Fibroblast of upper back skin (primary cell): ENCODE measurements at places on chromosomes 12 and 14.
A peak's percentile ranks its signal among the peaks of the same experiment; 100 is the strongest.

GRCh38 chr12:17197971-17198370 is 592.0 kb upstream of the LMO3 start:
- DNase-seq: no peak

DNA sequence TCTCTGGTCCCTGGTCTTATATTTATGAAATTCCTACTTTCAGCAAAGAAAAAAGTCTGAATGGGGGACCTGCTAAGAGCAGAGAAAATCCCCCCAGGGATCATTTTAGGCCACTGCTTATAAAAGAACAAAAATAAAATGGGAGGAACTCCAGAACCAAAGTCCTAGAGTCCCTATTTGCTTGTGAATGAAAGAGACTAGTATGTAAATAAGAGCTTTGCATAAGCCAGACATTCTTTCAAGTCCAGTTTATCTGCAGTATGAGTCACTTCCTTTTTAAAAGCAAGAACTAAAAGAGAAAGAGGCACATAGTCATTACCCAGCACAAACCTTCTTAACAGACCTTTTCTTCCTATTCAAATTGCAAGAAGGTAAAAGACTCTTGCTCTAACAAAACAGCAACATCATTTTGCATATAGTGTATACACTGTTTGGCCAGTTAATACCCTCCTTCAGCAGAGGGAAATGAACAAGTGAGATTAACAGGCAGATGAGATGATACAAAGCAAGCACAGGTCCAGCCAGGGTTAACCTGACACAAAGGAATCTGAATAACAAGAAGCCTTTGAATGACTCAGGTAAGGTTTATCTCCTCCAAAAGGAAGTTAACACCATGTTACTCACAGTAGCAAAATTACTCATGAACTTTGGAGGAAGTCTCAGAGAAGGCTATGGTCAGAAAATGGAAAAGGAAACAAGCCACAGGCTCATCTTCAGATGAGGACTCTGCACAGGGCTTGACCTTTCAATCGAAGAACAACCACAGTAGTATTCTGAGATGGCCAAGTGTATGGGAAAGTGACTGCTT is 87.3 kb downstream of the PHLDA1 start:
- peak; percentile 84 for DNase-seq

- no peak for DNase-seq
Measured at GRCh38 chr14:91872011-91872501, 4.7 kb upstream of the TC2N start.

DNA sequence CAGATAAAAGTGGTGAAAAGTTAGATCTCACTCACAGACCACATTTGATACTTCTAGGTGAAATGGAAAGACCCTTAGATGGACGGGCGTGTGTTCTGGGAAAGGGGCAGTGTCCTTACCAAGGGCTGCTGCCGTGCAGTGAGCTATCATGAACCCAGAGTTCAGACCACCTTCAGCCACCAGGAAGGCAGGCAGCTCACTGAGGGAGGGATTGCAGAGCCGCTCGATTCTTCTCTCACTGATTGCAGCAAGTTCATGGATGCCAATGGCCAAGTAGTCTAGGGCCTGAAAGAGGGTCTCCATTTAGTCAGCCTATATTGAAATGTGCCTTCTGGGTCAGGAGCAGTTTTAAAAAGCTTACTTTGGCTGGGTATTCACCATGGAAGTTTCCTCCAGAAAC is 15.7 kb downstream of the HAL start:
- no peak for DNase-seq

GRCh38 chr12:47020211-47020821 is 59.1 kb upstream of the PCED1B start:
- peak; percentile 33 for DNase-seq

DNA sequence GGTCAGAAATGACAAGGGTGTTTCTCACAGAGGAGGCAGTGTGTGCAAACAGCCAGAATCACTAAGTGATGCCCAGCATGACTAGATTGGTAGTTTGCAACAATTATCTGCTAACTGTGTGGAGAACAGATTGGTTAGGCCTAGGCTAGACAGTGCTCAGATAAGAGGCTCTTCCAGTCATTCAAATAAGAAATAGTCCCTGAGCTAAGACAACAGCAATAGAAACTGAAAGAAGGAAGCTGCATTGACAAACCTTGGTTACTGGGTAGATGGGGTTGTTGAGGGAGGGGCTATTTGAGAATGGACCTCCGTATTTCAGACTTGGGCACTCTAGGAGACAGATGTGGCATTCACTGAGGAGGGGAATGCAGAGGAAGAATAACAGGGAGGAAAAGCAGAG is 255.0 kb upstream of the NPAS3 start:
- no peak for DNase-seq

DNA sequence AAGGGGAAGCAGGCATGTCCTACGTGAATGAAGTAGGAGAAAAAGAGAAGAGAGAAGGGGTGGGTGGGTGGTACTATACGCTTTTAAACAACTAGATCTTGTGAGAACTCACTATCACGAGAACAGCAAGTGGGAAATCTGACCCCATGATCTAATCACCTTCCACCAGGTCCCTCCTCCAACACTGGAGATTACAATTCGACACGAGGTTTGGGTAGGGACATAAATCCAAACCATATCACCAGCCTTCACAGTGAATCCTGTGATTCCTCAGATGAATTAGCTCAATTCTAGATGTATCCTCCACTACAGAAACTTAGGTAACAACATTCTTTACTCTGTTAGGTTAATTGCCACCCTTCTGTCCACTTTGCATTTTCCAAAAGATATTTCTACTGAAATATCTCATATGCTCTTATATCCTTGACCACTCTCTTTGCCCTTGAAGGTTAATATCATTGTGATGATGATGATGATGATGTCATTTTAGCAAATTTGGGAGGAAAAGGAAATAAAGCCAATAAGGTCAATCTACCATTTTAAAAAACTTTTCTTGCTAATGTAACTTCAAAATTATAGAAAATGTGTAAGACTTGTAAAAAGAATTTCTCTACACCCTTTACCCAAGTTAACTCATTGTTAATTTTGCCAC is 23.2 kb upstream of the CCNT1 start:
- no peak for DNase-seq
